ENCODE measurements at places on chromosomes 7 and 10.

DNA sequence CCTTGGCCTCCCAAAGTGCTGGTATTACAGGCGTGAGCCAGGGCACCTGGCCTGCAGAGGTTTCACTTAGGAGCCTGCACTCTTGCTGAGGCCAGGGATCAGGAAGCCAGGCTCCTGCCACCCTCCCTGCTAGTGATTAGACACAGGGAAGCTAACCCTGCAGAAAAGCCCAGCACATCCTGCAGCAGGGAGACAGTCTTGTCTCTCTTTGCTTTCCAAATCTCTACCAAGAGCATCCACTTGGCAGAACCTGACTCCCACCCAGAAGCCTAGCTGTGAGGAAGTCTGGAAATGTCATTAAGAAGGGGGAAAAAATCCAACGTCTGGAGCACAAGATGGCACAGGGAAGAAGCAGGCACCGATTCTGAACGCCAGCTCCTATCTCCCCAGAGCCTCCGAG, 8.0 kb upstream of the FAM171A1 start:
- H3K36me3 ChIP-seq = no peaks in the 10 kb centered on the region
- H3K27ac ChIP-seq = no peak overlapping the region
- H3K4me1 ChIP-seq = no peaks in the 10 kb centered on the region
- no peak for DNase-seq
- no peak overlapping the region for H3K4me3 ChIP-seq
- H3K27me3 ChIP-seq = peaks cover 28% of the 10 kb centered on the region

GRCh38 chr7:87806150-87806549, 70.0 kb downstream of the SLC25A40 start:
- no peaks in the 10 kb centered on the region for H3K36me3 ChIP-seq
- H3K27me3 ChIP-seq = no peaks in the 10 kb centered on the region
- no peaks in the 10 kb centered on the region for H3K4me1 ChIP-seq
- no peak for DNase-seq

DNA sequence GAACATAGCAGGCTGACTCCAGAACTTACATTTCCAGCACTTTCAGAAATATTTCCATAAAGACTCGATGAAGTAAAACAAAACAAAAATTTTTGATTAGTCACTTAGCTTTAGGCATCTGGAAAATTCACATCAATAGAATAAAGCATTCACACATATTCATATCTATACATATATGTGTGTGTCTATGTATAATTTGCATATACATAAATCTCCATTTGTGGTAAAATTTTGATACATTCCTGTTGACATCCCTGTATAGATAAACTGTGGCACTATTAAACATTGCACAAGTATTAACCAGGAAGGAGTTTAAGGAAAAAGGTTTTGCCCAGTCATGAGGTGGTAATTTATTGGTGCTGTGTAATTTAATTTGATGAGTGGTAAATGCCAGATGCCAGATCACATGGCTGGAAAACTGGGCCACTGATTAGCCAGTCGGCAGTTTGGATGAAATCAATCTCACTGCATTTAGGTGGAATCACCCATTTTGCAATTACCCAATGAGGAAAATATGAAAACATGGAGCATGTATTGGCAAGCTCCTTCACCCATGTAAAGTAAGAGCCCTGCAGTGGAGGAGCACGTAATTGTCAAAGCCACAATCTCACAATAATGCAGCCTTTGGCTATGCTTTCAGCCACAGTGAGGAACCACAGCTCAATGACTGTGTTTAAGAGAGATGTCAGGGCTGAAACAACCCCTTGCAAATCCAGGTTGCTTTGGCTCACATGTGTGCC, 294.6 kb downstream of the RNLS start:
- H3K36me3 ChIP-seq = peaks cover 4% of the 10 kb centered on the region
- peaks cover 33% of the 10 kb centered on the region for H3K4me1 ChIP-seq
- no peak for DNase-seq
- no peak overlapping the region for H3K27ac ChIP-seq

DNA sequence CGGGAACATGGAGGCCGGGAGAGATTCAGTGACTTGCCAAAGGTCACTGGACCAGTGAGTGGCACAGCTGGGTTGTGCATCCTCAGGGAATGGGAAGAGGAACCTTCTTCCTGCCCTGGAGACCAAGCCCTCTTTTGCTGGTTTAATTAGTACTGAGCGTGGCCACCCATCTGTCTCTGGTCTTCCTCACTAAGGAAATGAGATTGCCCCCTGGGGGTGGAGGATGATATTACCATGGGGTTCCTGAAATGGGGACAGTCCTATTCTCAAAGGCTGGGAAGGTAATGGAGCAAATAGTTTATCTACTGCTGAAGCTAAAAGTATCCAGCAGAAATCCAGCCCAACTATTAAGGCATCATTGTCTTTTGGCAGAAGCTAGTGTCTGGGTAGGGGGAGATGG, 98.6 kb upstream of the FGFR2 start:
- no peak overlapping the region for H3K27ac ChIP-seq
- no peak for DNase-seq
- H3K27me3 ChIP-seq = no peaks in the 10 kb centered on the region

DNA sequence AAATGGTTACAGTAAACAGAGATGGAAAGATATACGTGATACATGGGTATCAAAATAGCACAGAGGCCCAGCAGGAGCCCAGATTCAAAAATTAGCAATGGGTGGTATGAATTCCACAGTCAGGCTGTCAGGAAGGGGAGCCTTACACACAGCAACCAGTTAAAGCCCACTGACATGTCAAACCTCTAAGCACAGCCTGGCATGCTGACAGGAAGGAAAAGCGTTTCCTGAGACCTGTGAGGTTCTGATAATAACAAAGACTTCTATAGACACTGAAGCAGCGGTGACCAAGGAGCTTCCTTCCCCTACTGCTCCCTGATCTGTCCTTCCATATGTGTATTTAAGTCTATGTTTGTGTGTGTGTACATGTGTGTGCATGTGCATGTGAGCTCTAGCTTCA, 89.9 kb downstream of the PHYHIPL start:
- no peak overlapping the region for H3K4me3 ChIP-seq
- H3K27me3 ChIP-seq = no peaks in the 10 kb centered on the region
- no peaks in the 10 kb centered on the region for H3K4me1 ChIP-seq
- H3K36me3 ChIP-seq = no peaks in the 10 kb centered on the region
- H3K27ac ChIP-seq = no peak overlapping the region

GRCh38 chr10:48302515-48303476, 3.7 kb upstream of the MAPK8 start:
- no peak overlapping the region for H3K4me3 ChIP-seq
- DNase-seq = no peak
- no peak overlapping the region for H3K27ac ChIP-seq
- peaks cover 22% of the 10 kb centered on the region for H3K27me3 ChIP-seq

GRCh38 chr10:79243181-79244067, 103.8 kb upstream of the PPIF start:
- no peaks in the 10 kb centered on the region for H3K27me3 ChIP-seq
- peak; percentile 71 for DNase-seq
- H3K27ac ChIP-seq = peak overlapping the region; percentile 96
- peaks cover 19% of the 10 kb centered on the region for H3K36me3 ChIP-seq
- H3K4me3 ChIP-seq = peak overlapping the region; percentile 87

DNA sequence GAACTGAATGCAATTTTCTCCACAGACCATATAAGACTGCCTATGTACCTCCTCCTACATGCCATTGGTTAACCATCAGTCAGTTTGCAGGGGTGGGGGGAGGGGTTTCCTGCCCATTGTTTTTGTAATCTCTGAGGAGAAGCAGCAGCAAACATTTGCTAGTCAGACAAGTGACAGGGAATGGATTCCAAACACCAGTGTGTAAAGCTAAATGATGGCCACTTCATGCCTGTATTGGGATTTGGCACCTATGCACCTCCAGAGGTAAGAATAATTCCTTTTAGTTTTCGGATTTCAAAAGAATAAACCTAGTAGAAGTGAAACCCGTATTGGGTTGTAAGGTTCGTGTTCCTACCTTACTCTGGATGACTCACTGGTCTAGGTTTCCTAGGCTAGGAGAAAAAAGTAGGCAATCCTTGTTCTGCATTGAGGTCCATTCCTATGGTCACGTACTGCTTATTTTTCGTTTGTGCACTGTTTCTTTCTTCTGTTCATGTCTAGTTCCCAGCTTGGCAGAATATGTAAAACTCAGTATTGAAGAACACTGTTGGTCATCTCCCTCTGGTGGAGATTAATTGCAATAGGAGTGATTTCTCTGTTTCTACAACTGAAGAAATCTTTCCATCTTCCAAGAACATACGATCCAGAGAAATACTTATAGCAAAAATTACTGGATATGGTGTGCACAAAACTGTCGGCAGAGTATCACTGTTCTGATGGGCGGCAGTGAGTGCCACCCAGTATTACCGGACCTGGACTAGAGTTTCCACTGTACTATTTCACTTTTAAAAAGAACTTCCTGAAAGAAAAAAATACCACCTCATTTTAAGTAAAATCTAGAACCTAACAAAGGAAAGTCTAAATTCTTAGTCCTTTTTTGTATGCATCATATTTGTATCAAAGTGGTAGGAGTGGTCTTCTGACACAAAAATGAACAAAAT, at the start of gene AKR1C3:
Gene AKR1C3, plus strand, starts transcription at position 150 of the 941 bp plus-strand sequence. Its CDS starts 31 bp downstream, at position 181.
- DNase-seq = no peak
- H3K4me1 ChIP-seq = peaks cover 14% of the 10 kb centered on the region
- no peak within 1 kb of the TSS for H3K27ac ChIP-seq
- H3K36me3 ChIP-seq = peaks cover 3% of the 10 kb centered on the region
- H3K27me3 ChIP-seq = peaks cover 2% of the 10 kb centered on the region

GRCh38 chr7:92797284-92797683, 39.1 kb downstream of the CDK6 start:
- peaks cover 43% of the 10 kb centered on the region for H3K4me1 ChIP-seq
- H3K27me3 ChIP-seq = no peaks in the 10 kb centered on the region
- H3K4me3 ChIP-seq = no peak overlapping the region
- peaks cover 22% of the 10 kb centered on the region for H3K36me3 ChIP-seq
- DNase-seq = no peak

GRCh38 chr7:117210397-117210796, 112.5 kb downstream of the WNT2 start:
- no peaks in the 10 kb centered on the region for H3K4me1 ChIP-seq
- no peaks in the 10 kb centered on the region for H3K27me3 ChIP-seq

- no peak overlapping the region for H3K4me3 ChIP-seq
- no peak for DNase-seq
- peaks cover 2% of the 10 kb centered on the region for H3K27me3 ChIP-seq
These were observed 240.4 kb downstream of the ARL4A start for GRCh38 chr7:12927635-12928434.

DNA sequence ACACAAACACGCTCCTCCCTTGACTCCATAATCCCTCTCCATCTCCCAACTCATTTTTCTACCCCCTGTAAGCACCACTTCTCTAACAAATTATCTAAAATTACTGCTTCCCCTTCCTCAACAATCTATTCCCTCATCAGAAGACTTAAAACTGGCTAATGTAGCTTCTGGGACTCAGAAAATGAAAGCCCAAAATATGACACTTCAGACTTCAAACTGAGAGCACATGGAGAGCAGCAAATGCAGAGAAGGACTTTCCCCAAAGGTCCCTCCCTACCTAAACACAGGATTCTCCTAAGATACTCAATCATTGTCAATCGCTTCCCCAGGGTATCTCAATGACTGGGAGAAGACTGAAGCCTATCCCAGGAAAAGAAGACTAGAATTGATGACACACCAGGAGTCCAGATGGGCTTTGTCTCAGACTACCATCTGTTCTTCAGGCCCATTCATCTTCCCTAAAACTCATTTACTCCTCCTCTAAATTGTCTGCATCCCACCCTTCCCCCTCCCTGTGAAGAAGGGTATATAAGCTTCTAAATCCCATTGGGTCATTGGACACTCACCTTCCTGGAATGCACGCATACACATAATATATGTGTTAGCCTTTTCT, 39.2 kb downstream of the ST8SIA6 start:
- H3K36me3 ChIP-seq = peaks cover 7% of the 10 kb centered on the region
- no peak overlapping the region for H3K27ac ChIP-seq
- no peak overlapping the region for H3K4me3 ChIP-seq
- peaks cover 2% of the 10 kb centered on the region for H3K4me1 ChIP-seq

DNA sequence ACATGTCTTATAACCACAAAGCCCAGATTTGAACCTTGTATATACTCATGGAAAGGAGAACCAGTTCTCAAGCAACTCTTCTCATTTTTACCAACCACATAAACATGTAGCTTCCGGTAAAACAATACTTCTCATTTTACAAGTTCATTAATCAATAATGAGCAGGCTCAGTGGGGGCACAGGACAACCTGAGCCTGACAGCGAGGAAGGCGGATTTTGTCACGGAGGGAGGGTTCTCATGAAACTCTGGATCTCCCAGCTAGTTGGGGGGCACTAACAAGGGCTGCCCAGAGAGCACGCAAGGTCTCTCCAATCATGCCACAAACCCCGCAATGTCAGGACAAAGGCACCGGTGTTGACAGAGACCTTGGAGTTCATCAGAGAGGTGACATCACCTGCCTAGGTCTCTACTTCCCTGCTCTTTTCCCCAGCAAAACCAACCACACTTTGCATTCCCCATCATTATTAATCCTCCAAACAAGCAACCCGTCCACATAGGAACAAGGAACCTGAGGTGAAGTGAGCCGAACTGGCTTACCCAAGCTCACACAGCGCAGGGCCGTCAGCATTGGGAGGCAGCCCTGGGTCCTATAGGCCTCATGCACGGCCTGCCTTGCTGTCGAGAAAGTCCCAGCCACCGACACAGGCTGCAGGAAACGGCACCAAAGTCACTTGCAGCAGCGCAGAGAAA, 192.1 kb upstream of the KLF14 start:
- H3K4me1 ChIP-seq = peaks cover 78% of the 10 kb centered on the region
- H3K27me3 ChIP-seq = no peaks in the 10 kb centered on the region
- H3K27ac ChIP-seq = peak overlapping the region; percentile 92
- no peak for DNase-seq
- peak overlapping the region; percentile 68 for H3K4me3 ChIP-seq

GRCh38 chr7:67655168-67655567, 658.5 kb downstream of the TYW1 start:
- H3K27ac ChIP-seq = no peak overlapping the region
- H3K4me3 ChIP-seq = no peak overlapping the region
- H3K4me1 ChIP-seq = no peaks in the 10 kb centered on the region
- no peak for DNase-seq
- no peaks in the 10 kb centered on the region for H3K27me3 ChIP-seq
- no peaks in the 10 kb centered on the region for H3K36me3 ChIP-seq

Data from activated T-helper 1 cell treated with anti-CD3 and anti-CD28 coated beads, Interleukin-12 subunit alpha, Interleukin-12 subunit beta, Interleukin-2, Interleukin-4 antibody, amounts not matched to agents 30 ng/mL and 10 ng/mL and 1 ng/mL, durations not matched to agents 14 hours and 24 hours and 36 hours (primary cell).